ENCODE measurements at places on chromosomes 3 and 15. TPM values are rescaled to one million over a fixed set of nuclear protein-coding genes. Genes with fewer than 3 reads are reported as not detected.

The TMEM40 gene
- total RNA-seq = not detected

The DNAJB8 gene
- total RNA-seq = not detected

The SOX14 gene
- total RNA-seq = not detected

The ITIH4 gene
- total RNA-seq = 1.6 TPM

The CLDN16 gene
- total RNA-seq = under 0.01 TPM

The RBPMS2 gene
- total RNA-seq = not detected

The CPA3 gene
- not detected for total RNA-seq

The RASGRF1 gene
- total RNA-seq = under 0.01 TPM

The CISH gene
- 0.57 TPM for total RNA-seq

The ZNF445 gene
- total RNA-seq = 5.5 TPM

The UBA3 gene
- total RNA-seq = 62.2 TPM

The LMCD1 gene
- total RNA-seq = 44.2 TPM

The RETNLB gene
- not detected for total RNA-seq

The PPARG gene
- total RNA-seq = 16.2 TPM

The MME gene
- total RNA-seq = 789 TPM

The HESX1 gene
- total RNA-seq = 0.65 TPM

The MAGEL2 gene
- 0.37 TPM for total RNA-seq

The C2CD4A gene
- not detected for total RNA-seq

The TEX55 gene
- total RNA-seq = not detected

The TMEM212 gene
- not detected for total RNA-seq

The NOP10 gene
- 178 TPM for total RNA-seq

The PCNP gene
- 90.3 TPM for total RNA-seq

The BBS4 gene
- 20.6 TPM for total RNA-seq

The EPB42 gene
- not detected for total RNA-seq

The PPP1R14D gene
- not detected for total RNA-seq

The MORC1 gene
- not detected for total RNA-seq

The LIPC gene
- total RNA-seq = 1.3 TPM

The CCR3 gene
- not detected for total RNA-seq

The TOPBP1 gene
- 16.5 TPM for total RNA-seq

The GOLGA8S gene
- under 0.01 TPM for total RNA-seq

The COPG1 gene
- 503 TPM for total RNA-seq

The GADL1 gene
- total RNA-seq = not detected

The ETFA gene
- total RNA-seq = 140 TPM
